Mesothelial cell of epicardium (in vitro differentiated cells): ENCODE measurements at places on chromosomes 5 and 9. TPM values are rescaled to one million over a fixed set of nuclear protein-coding genes. Genes with fewer than 3 reads are reported as not detected.

DNA sequence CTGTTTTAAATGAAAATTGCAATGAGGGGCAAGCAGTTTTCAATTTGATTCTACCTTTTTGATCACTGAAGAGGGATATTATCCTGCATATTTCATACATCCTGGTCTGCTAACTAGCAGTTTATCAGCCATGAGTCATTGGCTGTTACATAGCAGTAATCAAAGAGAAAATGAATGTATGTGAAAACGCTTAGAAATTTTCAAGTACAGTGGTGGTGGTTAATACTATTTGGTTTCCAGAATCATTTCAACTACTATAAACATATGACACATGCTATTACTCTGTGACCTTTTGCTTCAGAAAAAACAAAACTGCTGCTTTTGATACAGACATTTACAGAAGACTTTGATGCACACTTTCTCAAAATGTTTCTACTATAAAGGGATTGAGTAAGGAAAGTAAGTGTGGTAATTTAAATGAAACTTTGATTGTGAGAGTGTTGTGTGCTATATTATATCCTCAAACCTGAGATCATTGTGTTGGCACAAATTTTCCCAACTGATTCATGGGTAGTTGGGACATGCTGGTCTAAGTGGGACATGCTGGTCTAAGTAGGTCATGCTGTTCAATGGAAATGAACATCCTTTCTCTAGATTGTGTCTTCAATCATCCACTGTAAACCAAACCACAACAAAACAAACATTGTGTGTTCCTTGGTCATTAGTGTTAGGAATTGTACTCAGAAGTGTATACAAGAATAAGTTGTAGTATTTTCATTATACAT lies 5.1 kb downstream of the RNF14 start:
- H3K36me3 ChIP-seq: peaks cover 15% of the 10 kb centered on the region
- no peaks in the 10 kb centered on the region for H3K27me3 ChIP-seq
- no peak for DNase-seq
- no peak overlapping the region for H3K4me3 ChIP-seq
- H3K27ac ChIP-seq: no peak overlapping the region

GRCh38 chr5:170280011-170280493 lies 17.5 kb downstream of the LCP2 start:
- H3K36me3 ChIP-seq: no peaks in the 10 kb centered on the region
- DNase-seq: no peak
- H3K27me3 ChIP-seq: peaks cover 8% of the 10 kb centered on the region
- no peak overlapping the region for H3K4me3 ChIP-seq
- H3K27ac ChIP-seq: no peak overlapping the region

DNA sequence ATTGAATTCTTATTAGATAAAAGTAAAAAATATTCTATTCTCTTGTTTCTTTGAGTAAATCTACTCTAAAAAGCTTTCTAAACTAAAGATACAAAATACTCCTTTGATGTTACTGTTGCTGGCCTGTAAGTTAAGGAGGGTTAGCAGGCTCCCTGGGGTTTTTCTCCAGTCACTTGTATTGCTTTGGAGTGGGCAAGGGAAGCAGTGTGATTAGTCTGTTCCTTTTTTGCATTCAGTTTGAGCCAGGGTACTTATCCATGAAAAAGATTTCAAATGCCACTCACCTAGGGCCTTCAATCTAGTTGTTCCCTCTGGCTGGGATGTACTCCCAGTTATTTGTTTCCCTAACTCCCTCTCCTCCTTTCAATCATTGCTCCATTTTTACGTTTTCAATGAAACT lies 256.2 kb upstream of the SMC2 start:
- no peak for DNase-seq
- no peak overlapping the region for H3K4me3 ChIP-seq
- H3K27me3 ChIP-seq: no peaks in the 10 kb centered on the region
- H3K36me3 ChIP-seq: no peaks in the 10 kb centered on the region
- H3K4me1 ChIP-seq: no peaks in the 10 kb centered on the region

DNA sequence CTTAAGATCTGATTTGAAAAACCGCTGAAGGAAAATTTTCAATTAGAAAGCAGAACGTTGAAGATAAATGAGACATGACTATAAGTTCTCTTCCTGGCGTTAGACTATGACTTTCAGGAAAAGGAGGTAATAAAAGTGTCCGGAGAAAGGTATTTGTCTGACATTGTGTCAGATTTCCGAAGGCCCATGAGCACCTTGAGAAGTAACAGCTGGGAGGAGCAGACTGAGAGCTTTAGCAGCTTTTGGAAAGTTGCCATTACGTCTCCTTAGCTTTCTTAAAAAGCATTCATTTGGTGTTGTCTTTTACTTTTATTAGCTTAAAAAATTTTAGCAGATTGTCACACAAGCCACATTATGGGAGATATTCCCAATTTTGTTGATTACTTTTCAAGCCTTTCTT lies 363.5 kb downstream of the NDUFS4 start:
- no peak for DNase-seq
- peak overlapping the region; percentile 82 for H3K27ac ChIP-seq
- peak overlapping the region; percentile 11 for H3K4me3 ChIP-seq
- H3K36me3 ChIP-seq: no peaks in the 10 kb centered on the region
- H3K27me3 ChIP-seq: no peaks in the 10 kb centered on the region

DNA sequence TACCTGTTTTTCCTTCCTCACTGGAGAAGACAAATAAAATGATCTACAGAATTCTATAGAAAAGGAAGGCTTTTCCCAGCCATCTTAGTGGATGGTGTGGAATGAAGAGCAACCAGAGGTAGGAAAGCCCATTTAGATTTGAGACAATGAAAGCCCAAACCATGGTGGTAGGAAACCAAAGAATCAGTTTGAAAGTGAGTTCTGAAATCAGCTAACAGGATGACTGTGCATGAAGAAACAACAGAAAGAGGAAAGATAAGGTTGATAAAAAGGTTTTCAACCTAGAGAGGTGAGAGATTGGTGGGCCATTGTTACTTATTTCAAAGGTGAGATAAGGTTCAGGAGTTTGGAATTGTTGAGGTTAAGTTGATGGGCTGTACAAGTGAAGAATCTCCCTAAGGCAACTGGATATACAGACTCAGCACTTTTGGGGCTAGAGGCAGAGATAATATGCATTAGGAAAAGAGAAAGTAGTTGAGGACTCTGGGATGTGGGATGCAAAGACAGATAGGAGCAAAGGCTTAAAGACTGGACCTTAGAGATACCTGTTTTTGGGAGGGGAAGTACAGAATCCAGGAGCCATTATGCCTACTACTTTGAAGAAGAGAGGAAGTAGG lies 2.4 kb downstream of the CHMP5 start:
- peaks cover 25% of the 10 kb centered on the region for H3K36me3 ChIP-seq
- H3K27me3 ChIP-seq: no peaks in the 10 kb centered on the region
- no peak overlapping the region for H3K4me3 ChIP-seq
- no peak for DNase-seq

- no peak for DNase-seq
- H3K36me3 ChIP-seq: no peaks in the 10 kb centered on the region
- H3K4me1 ChIP-seq: peaks cover 20% of the 10 kb centered on the region
- H3K27ac ChIP-seq: no peak overlapping the region
These were observed 103.9 kb upstream of the SMIM23 start for GRCh38 chr5:171681677-171682076.

- H3K27ac ChIP-seq: peak overlapping the region; percentile 8
- no peak overlapping the region for H3K4me3 ChIP-seq
- DNase-seq: no peak
- H3K4me1 ChIP-seq: peaks cover 11% of the 10 kb centered on the region
- H3K36me3 ChIP-seq: peaks cover 60% of the 10 kb centered on the region
These were observed 111.0 kb downstream of the DPYSL3 start for GRCh38 chr5:147398860-147399259.

- no peak for DNase-seq
- H3K4me3 ChIP-seq: no peak overlapping the region
- no peak overlapping the region for H3K27ac ChIP-seq
- H3K27me3 ChIP-seq: no peaks in the 10 kb centered on the region
- H3K36me3 ChIP-seq: no peaks in the 10 kb centered on the region
- peaks cover 5% of the 10 kb centered on the region for H3K4me1 ChIP-seq
These were observed 40.0 kb upstream of the DMRT1 start for GRCh38 chr9:801399-802071.

- no peaks in the 10 kb centered on the region for H3K27me3 ChIP-seq
- no peak for DNase-seq
- H3K4me1 ChIP-seq: peaks cover 11% of the 10 kb centered on the region
- H3K27ac ChIP-seq: no peak overlapping the region
These were observed 110.1 kb upstream of the TLE4 start for GRCh38 chr9:79461712-79462111.

CTSV gene
- 8.3 to 8.9 TPM (median 8.6 TPM) in 3 replicates for total RNA-seq

TSSK1B gene
- total RNA-seq: 0.38 to 0.78 TPM (median 0.60 TPM) in 3 replicates

HRH2 gene
- total RNA-seq: 2.1 to 2.8 TPM (median 2.6 TPM) in 3 replicates

MARCHF3 gene
- total RNA-seq: 8.0 to 9.4 TPM (median 8.5 TPM) in 3 replicates

IRX2 gene
- 30.3 to 32.6 TPM (median 30.7 TPM) in 3 replicates for total RNA-seq

ADAMTS2 gene
- total RNA-seq: 8.2 to 10.5 TPM (median 9.5 TPM) in 3 replicates
